ENCODE measurements at places on chromosomes 2 and 18. TPM values are rescaled to one million over a fixed set of nuclear protein-coding genes. Genes with fewer than 3 reads are reported as not detected.

DNA sequence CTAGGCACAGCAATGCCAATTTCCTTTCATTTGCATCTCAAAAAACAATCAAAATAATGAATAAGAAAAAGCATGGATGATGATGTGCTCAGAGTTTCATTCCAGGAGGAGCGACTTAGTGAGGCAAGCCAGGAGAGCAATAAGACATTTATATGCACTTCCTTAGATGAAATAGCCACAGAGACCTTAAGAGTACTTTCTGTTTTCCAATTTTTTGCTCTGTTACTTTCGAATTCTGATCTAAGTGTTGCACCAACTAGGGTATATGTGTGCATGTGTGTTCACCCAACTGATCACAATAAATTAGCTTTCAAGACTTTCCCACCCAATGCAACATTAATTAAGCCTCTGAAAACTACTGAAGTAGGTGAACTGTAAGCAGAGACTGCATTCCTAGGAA lies 709 bp downstream of the RAB27B start:
- DNase-seq = no peak

GRCh38 chr2:70828914-70829824 lies 6.4 kb downstream of the CD207 start:
- DNase-seq = no peak

- DNase-seq = no peak
These were observed 748 bp upstream of the ZNF804A start for GRCh38 chr2:184597571-184597991.

GRCh38 chr2:173397539-173397938 lies 42.9 kb downstream of the CDCA7 start:
- DNase-seq = no peak

The ABCG5 gene
- polyA plus RNA-seq = 0.47 TPM

Data from right renal pelvis (tissue), 4 donors.